Activated CD8-positive, alpha-beta T cell treated with anti-CD3 and anti-CD28 coated beads for 36 hours (primary cell): ENCODE measurements at places on chromosomes 7 and 10. TPM values are rescaled to one million over a fixed set of nuclear protein-coding genes. Genes with fewer than 3 reads are reported as not detected.

Gene EGFR
- total RNA-seq = not detected

DNA sequence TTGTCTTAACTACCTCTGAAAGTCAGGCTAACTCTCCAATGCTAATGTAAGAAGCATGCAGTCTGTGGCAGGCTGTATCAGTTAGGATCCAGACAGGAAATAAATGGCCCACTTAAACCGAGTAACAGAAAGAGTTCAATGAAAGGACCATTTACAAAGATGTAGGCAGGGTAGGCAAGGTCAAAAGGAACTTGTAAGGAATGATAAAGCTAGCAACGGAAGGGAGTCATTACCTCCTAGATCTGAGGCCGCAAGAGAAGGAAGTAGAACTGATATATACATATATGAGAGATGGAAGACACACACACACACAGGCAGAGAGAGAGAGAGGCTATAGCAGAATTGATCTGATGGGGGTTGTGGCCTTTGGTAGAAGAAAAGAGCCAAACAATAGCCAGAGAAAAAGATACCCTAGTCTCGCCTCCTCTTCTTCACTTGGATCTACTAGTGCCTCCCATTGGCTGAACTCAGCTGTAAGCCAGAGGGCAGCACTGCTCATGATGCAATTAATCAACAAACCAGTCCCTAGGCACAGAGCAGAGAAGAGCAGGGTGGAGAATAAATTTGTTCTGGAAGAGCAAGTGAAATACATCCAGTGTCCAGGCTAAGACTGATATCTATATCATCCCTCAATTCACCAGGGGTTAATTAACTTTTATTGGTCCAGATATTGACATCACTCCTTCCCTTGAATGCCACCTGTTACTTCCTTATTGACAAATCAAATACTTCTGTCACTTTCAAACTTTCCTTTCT, 91.2 kb downstream of the LSMEM1 start:
- H3K36me3 ChIP-seq = no peaks in the 10 kb centered on the region
- peaks cover 11% of the 10 kb centered on the region for H3K4me1 ChIP-seq
- H3K27ac ChIP-seq = no peak overlapping the region
- DNase-seq = peak; percentile 5
- no peak overlapping the region for H3K4me3 ChIP-seq

DNA sequence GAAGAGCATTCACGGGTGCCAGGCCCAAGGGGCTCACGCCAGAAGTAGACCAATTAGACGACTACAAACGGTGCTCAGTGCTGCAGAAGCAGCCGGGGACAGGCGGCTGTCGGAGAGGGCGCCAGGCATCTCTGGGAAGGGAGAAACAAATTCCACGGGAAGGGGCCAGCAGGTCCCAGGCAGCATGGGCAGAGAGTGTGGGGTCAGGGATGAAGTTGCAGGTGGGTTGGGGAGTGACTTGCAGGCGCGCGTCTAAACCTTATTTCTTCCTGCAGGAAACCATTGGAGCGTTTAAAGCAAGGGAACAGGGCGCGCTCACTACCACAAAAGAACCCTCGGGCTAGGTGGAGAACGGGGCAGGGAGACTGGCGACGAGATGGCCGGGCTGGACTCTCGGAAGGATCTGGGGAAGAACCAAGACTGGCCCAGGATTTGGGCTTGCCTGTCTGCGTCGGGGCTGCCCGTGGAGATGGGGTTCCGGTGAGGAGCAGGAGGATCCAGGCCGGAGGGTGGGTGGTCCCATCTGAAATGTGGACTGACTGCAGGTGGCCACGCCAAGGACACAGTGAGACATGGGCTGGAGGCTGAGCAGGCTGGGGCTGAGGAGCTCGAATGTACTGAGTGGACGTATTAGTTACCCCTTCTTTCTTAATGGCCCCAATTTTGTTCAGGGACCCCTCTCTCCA, 116.3 kb upstream of the DIP2C start:
- DNase-seq = no peak
- peaks cover 23% of the 10 kb centered on the region for H3K36me3 ChIP-seq
- no peaks in the 10 kb centered on the region for H3K27me3 ChIP-seq
- H3K4me1 ChIP-seq = peaks cover 6% of the 10 kb centered on the region

DNA sequence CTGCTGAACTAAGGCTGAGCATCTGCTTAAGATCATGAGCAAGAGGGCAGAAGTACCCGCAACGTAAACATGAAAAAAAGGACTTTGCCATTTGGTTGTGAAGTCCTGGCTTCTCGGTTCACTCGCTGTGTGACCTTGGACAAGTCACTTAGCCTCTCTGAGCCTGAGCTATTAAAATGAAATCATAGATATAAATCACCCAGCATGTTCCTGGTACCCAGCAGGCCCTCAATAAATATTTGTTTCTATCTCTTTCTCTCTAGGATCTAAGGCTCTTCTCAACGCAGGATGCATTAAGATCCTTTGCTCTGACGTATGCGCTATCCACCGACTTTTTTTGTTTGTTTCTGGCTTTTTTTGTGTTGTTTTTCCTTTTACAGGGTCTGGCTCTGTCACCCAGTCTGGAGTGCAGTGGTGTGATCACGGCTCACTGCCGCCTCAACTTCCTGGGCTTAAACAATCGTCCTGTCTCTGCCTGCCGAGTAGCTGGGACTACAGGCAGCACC, 6.7 kb downstream of the HIP1 start:
- no peaks in the 10 kb centered on the region for H3K36me3 ChIP-seq
- no peaks in the 10 kb centered on the region for H3K27me3 ChIP-seq
- peaks cover 18% of the 10 kb centered on the region for H3K4me1 ChIP-seq
- DNase-seq = no peak
- H3K4me3 ChIP-seq = no peak overlapping the region

DNA sequence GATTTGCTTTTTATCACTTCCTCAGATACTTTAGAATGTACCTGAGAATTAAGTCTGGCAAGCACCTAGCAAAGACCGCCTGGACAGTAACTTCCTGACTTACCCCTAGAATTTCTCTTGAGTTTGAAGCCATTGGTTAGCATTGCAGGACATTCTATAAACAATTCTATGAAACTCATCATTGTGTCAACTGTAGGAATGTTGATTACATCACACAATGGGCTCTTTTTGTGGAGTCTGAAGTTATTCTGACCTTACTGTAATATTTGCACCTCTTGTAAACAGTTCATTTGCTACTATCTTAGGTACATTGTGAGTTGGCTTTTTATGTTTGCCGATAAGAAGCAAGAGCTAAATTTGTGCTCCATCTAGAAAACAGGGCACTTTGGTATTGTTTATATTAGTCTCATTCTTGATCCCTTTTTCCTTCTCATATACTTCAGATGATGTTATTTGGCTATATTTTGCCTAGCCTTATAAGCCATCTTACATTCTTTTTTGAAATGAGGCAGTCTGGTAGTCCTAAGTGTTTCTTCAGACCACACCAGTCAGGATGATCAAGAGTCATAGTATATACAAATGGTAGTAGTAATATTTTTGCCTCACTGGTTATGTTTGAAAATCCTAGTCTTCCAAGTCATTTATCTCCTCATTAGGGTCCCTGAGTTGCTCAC, 52.4 kb downstream of the CASD1 start:
- peaks cover 8% of the 10 kb centered on the region for H3K36me3 ChIP-seq
- H3K4me1 ChIP-seq = no peaks in the 10 kb centered on the region
- DNase-seq = no peak

GRCh38 chr7:49483142-49483541, 290.3 kb upstream of the VWC2 start:
- no peaks in the 10 kb centered on the region for H3K36me3 ChIP-seq
- peak; percentile 3 for DNase-seq
- no peak overlapping the region for H3K27ac ChIP-seq
- H3K4me1 ChIP-seq = no peaks in the 10 kb centered on the region

DNA sequence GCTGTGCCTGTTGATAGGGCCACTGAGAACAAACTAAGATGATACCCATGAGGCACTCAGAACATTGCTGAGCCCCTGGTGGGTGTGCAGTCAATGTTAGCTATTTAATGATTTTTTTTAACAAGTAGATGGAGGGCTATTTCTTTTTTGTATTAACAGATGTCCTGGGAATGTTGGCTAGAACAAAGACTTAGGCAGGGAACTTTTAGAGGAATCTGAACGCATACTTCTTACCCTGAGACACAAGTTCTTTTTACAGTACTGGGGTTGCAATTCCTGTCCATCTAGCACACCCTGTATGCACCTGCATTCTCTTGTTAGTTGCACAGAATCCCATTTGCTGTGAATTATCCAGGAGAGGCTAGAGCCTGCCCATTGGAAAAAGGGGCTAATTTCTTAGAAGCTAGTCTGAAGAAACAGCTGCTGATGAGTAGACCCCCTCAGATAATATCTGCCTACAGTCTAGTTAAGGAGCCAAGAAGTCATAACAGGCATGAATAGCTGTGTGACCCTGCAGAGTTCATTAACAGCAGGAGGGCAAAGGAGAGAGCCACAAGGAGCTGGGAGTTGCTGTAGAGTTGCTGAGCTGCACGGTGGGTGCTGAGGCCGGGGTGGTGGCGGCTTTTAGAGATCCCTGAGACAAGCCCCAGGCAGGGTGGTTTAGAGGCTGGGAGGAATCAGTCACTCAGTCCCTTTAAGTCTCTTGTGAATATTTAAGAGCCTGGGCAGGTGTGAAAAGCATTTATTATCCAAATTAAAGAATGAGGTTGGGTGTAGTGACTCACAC, 103.7 kb upstream of the FZD8 start:
- H3K36me3 ChIP-seq = no peaks in the 10 kb centered on the region
- DNase-seq = no peak
- no peak overlapping the region for H3K27ac ChIP-seq

DNA sequence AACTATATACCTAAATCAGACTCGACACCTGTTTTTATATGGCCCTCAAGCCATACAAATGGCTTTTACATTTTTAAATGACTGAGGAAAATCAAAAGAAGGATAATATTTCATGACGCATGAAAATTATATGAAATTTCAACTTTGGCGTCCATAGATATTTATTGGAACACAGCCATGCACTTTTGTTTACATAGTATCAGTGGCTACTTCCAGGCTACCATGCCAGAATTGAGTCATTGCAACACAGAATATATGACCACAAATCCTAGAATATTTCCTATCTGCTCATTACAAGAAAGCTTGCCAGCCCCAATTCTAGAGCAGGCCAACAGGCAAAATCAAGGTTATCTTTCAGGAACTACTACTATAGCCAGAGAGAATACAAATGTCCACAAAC, 29.3 kb downstream of the AFAP1L2 start:
- H3K4me3 ChIP-seq = no peak overlapping the region
- peaks cover 7% of the 10 kb centered on the region for H3K27me3 ChIP-seq
- no peak overlapping the region for H3K27ac ChIP-seq
- no peaks in the 10 kb centered on the region for H3K4me1 ChIP-seq
- DNase-seq = no peak
- no peaks in the 10 kb centered on the region for H3K36me3 ChIP-seq

DNA sequence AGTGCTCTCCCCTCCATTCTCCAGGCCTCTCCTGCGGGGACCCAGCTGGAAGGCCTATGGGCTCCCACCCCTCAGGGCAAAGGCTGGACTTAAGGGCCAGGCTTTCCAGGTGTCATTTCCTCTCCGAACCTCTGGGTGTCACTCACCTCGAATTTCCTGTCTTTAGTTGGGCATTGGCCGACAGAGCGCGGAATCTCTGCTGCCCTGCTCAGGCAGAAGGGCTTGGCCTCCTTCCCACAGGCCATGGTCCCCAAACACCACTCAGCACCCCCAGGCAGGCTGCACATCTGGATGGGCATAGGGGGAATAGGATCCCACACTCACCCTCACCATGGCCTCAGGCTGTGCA, 212.9 kb downstream of the CCSER2 start:
- H3K36me3 ChIP-seq = no peaks in the 10 kb centered on the region
- H3K4me1 ChIP-seq = peaks cover 9% of the 10 kb centered on the region
- H3K4me3 ChIP-seq = peak overlapping the region; percentile 55
- H3K27me3 ChIP-seq = peaks cover 20% of the 10 kb centered on the region
- H3K27ac ChIP-seq = no peak overlapping the region
- DNase-seq = no peak

DNA sequence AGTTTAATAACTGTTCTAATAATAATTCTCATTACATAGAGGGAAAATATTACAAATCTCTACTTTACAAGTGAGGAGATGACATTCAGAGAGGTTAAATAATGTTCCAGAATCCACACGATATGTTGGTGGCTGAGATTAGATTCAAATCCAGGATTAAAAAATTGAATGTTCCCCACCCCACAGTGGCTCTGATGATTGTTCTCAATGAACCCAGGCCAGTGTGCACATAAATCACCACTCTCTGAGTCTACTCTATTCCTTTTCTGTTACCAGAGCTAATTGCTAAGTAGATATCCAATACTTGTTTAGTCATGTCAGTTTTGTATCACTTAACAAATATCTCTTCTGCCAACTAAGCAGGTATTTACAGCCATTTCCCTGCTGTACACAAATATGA, 281.0 kb downstream of the ABCA13 start:
- H3K27ac ChIP-seq = no peak overlapping the region
- no peaks in the 10 kb centered on the region for H3K36me3 ChIP-seq

DNA sequence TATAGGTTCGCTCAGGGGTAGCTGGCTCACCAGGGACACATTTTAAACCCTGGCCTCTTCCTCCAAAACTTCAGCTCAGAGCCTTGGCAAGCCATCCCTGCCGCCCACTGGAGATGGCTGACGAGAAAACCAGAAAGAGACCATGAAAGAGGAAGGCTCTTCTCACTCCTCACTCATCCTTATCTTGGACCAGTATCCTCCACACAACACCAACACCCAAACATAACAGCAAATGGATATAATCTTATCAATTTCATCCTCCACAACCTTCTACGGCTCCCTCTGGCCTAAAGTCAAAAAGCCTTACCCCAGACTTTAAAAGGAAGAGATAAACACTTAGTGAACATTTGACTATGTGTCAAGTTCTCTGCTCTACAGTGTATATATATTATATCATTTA, 26.9 kb downstream of the DLG5 start:
- no peak for DNase-seq
- peaks cover 4% of the 10 kb centered on the region for H3K27me3 ChIP-seq
- H3K4me1 ChIP-seq = no peaks in the 10 kb centered on the region
- H3K36me3 ChIP-seq = no peaks in the 10 kb centered on the region
- H3K27ac ChIP-seq = no peak overlapping the region
- no peak overlapping the region for H3K4me3 ChIP-seq
